Progenitor cell of endocrine pancreas (in vitro differentiated cells): ENCODE measurements at places on chromosomes 12 and 14. TPM values are rescaled to one million over a fixed set of nuclear protein-coding genes. Genes with fewer than 3 reads are reported as not detected.

Gene SETD3
- 46.0 and 51.7 TPM in 2 replicates for total RNA-seq

Gene IL31
- total RNA-seq, result not detected in 2 replicates

Gene ESRRB
- total RNA-seq, result 0.12 and 0.29 TPM in 2 replicates

Gene PAPLN
- total RNA-seq, result 2.0 and 2.7 TPM in 2 replicates

Gene C14orf132
- 49.6 and 58.3 TPM in 2 replicates for total RNA-seq

Gene CEBPE
- not detected in 2 replicates for total RNA-seq

Gene NGB
- not detected in 2 replicates for total RNA-seq

Gene RBMS2
- 54.1 and 65.9 TPM in 2 replicates for total RNA-seq

Gene NPFF
- not detected in 2 replicates for total RNA-seq

Gene NAV3
- total RNA-seq, result 11.5 and 11.7 TPM in 2 replicates

Gene DLGAP5
- total RNA-seq, result 31.2 and 32.9 TPM in 2 replicates

Gene INSM2
- 0.10 TPM in 1 of 2 replicates, not detected in the other for total RNA-seq

Gene KCNH3
- 29.2 and 31.9 TPM in 2 replicates for total RNA-seq

Gene P2RX4
- total RNA-seq, result 23.9 and 28.3 TPM in 2 replicates

Gene ANO4
- total RNA-seq, result 0.38 and 0.95 TPM in 2 replicates

Gene SLC17A8
- 1.2 and 1.5 TPM in 2 replicates for total RNA-seq

Gene KRT86
- not detected in 2 replicates for total RNA-seq

Gene GLS2
- 3.1 and 3.8 TPM in 2 replicates for total RNA-seq
